Mesothelial cell of epicardium (in vitro differentiated cells): ENCODE measurements at places on chromosomes 4 and X. TPM values are rescaled to one million over a fixed set of nuclear protein-coding genes. Genes with fewer than 3 reads are reported as not detected.
A peak's percentile ranks its signal among the peaks of the same experiment; 100 is the strongest.

The KLF8 gene
- 9.6 to 9.8 TPM (median 9.7 TPM) in 3 replicates for total RNA-seq

The TCEAL7 gene
- total RNA-seq, result 16.6 to 21.4 TPM (median 20.2 TPM) in 3 replicates

The PCDH18 gene
- total RNA-seq, result 112 to 127 TPM (median 121 TPM) in 3 replicates

The SERPINA7 gene
- total RNA-seq, result not detected in 3 replicates

DNA sequence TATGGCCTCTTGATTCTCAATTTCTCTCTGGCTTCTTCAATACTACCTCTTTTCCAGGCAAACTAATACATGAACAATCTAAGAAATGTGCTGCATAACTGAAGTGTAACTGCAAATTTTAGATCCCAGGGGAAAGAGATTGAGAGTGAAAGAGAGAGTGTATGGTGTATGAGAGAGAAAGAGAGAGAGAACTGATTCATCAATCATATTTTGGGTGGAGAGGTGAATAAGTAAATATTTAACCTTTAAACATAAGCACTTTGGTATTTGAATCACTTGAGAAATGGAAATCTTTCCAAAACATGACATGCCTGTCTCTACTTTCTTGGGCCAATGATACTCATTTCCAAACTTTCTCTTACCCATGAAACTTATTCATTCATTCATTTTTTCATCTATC, 147.2 kb upstream of the DIPK2B start:
- H3K27me3 ChIP-seq, result no peaks in the 10 kb centered on the region
- H3K4me3 ChIP-seq, result no peak overlapping the region
- no peak for DNase-seq
- no peaks in the 10 kb centered on the region for H3K4me1 ChIP-seq

DNA sequence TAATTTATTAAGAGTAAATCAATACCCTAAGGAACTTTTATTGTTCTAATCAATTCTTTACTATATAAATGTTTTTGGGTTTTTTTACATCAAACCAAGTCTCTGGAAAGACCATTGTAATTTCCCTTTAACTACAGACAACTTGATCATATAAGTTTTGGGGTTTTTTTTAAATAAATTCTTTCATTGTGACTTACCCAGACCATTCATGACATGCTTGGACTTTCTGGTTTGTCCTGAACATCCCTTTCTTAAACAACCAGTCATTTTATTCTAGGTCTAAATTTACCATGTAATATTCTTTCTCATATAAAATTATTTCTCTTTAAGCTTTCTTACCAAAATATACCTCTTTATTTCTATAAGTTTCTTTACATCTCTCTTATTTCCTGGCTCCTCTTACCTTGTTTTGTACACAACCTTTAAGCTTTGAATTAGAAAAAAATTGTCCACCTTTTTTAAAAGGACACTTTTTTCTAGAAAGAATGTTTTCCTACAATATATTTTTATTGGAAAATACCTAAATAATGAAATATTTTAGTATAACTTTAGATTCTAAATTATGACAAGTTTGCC, 8.4 kb downstream of the CNGA1 start:
- H3K4me3 ChIP-seq, result no peak overlapping the region
- no peak overlapping the region for H3K27ac ChIP-seq
- no peaks in the 10 kb centered on the region for H3K27me3 ChIP-seq
- peaks cover 37% of the 10 kb centered on the region for H3K36me3 ChIP-seq

DNA sequence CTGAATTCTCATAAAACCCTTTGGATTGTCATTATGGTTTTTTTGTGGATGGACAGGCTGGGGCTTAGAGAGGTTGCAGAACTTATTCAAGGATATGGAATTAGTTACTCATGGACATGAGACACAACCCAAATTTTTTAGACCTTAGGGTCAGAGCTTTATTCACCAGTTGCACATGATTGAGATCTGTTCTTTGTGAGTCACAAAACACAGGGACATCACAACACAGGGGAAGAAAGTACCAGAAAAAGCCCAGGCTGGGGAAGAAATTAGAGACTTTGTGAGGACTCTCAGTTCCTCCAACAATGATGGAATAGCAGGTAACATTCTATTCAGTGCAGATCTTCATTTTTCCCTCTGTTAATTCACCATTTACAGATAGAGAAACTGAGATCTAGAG, 602.4 kb upstream of the CPEB2 start:
- H3K4me1 ChIP-seq, result no peaks in the 10 kb centered on the region
- DNase-seq, result no peak
- H3K36me3 ChIP-seq, result no peaks in the 10 kb centered on the region
- H3K4me3 ChIP-seq, result no peak overlapping the region
- no peak overlapping the region for H3K27ac ChIP-seq

DNA sequence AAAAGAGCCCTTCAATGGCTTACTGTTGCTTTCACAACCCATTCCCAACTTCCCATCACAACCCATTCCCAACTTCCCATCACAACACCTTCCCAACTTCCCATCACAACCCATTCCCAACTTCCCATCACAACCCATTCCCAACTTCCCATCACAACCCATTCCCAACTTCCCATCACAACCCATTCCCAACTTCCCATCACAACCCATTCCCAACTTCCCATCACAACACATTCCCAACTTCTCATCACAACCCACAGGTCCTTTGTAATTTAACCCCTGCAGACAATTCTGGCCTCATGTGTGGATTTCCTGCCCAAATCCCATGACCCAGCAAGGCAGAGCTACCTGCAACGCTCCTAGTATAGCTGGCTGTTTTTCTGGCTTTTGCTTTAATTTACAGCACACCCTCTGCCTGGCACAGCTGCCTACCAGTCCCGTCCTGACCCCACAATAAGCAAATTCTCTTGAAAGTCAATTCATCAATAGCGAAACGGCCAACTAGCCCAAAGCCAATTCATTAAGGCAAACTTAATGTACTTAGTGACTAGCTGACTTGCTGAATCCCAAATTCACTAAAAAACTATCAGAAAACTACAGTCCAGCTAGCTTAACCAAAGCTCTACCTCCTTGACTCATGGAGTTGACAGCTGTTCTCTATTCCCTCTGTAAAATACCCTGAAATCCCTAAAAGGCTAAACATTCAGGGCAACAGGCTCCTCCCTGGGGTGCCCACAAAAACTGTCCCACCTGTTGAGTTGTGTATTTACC, 75.6 kb downstream of the AFAP1 start:
- H3K4me3 ChIP-seq, result no peak overlapping the region
- H3K36me3 ChIP-seq, result peaks cover 40% of the 10 kb centered on the region
- no peak for DNase-seq
- H3K27ac ChIP-seq, result no peak overlapping the region

GRCh38 chrX:78624962-78625909, 33.9 kb downstream of the RTL3 start:
- H3K4me3 ChIP-seq, result no peak overlapping the region
- no peak overlapping the region for H3K27ac ChIP-seq
- DNase-seq, result no peak
- no peaks in the 10 kb centered on the region for H3K27me3 ChIP-seq
- no peaks in the 10 kb centered on the region for H3K36me3 ChIP-seq
- no peaks in the 10 kb centered on the region for H3K4me1 ChIP-seq

GRCh38 chr4:158865520-158866177, 96.8 kb downstream of the FNIP2 start:
- DNase-seq, result no peak
- no peaks in the 10 kb centered on the region for H3K27me3 ChIP-seq
- H3K27ac ChIP-seq, result peak overlapping the region; percentile 60
- peaks cover 6% of the 10 kb centered on the region for H3K4me1 ChIP-seq
- peaks cover 43% of the 10 kb centered on the region for H3K36me3 ChIP-seq

- peaks cover 27% of the 10 kb centered on the region for H3K4me1 ChIP-seq
- H3K27ac ChIP-seq, result peak overlapping the region; percentile 31
Observed at GRCh38 chr4:78288327-78288726, 231.2 kb downstream of the FRAS1 start.

DNA sequence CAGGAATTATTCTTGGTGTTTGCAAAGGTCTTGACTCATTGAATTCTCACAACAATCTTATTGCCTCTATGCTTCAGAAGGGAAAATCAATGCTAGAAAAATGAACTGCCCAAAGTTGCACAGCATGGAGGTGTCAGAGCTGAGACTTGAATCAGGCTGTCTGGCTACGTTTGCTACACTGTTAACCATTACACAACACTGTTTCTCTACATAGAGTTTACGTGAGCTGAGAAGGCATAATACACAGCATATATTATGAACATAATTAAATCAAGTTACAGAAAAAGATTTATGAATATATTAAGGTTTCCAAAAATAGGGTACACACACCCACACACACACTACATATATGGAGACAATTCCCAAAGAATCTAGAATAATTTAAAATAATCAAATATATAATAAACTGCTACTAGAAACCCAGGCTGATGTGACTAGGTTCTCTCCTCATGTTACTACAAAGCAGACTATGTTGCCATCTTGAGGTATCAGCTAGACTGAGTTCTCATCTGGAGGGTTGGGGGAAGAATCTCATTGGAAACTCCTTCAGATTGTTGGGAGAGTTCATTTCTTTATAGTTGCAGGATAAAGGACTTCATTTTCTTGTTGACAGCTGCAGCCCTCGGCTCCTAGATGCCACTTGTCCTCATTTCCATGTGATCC, 1270.5 kb downstream of the ARAP2 start:
- DNase-seq, result no peak
- H3K27me3 ChIP-seq, result no peaks in the 10 kb centered on the region
- no peak overlapping the region for H3K27ac ChIP-seq
- H3K4me1 ChIP-seq, result no peaks in the 10 kb centered on the region
- H3K4me3 ChIP-seq, result no peak overlapping the region

DNA sequence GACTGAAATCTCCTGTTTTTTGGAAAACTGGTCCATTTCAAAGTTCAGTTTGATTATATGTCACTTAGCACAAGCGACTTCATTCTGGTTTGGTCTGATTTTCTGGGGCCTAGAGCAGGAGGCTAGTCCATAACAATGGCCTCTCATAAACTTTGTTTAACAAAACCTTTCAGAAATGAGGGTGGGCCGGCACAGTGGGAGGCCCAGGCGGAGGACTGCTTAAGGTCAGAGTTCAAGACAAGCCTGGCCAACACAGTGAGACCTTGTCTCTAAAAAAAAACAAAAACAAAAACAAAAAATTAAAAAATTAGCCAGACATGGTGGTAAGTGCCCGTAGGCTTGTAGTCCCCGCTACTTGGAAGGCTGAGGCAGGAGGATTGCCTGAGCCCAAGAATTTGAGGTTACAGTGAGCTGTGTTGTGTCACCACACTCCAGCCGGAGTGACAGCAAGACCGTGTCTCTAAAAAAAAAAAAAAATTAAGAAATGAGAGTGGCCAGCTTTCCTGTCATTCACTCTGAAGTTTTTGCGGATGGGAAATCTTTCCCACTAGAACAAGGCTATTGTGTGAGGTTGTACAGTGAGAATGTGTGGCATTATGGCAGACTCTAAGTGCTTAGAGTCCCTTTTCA, 1.2 kb upstream of the PLAC8 start:
- H3K27me3 ChIP-seq, result no peaks in the 10 kb centered on the region
- no peaks in the 10 kb centered on the region for H3K36me3 ChIP-seq

GRCh38 chrX:110417128-110417527, 58.5 kb downstream of the RTL9 start:
- no peaks in the 10 kb centered on the region for H3K36me3 ChIP-seq
- DNase-seq, result no peak
- H3K27me3 ChIP-seq, result no peaks in the 10 kb centered on the region
- no peak overlapping the region for H3K4me3 ChIP-seq
- peaks cover 60% of the 10 kb centered on the region for H3K4me1 ChIP-seq

GRCh38 chr4:98688411-98689290, 30.2 kb upstream of the TSPAN5 start:
- no peak for DNase-seq
- no peaks in the 10 kb centered on the region for H3K36me3 ChIP-seq
- H3K4me1 ChIP-seq, result peaks cover 16% of the 10 kb centered on the region
- no peaks in the 10 kb centered on the region for H3K27me3 ChIP-seq
- H3K4me3 ChIP-seq, result no peak overlapping the region

- H3K4me1 ChIP-seq, result peaks cover 7% of the 10 kb centered on the region
- H3K36me3 ChIP-seq, result peaks cover 15% of the 10 kb centered on the region
- H3K4me3 ChIP-seq, result no peak overlapping the region
- no peak for DNase-seq
- no peak overlapping the region for H3K27ac ChIP-seq
Observed at GRCh38 chrX:24081661-24082154, 27.0 kb downstream of the EIF2S3 start.

GRCh38 chr4:14157262-14157661, 529.7 kb upstream of the BOD1L1 start:
- H3K4me1 ChIP-seq, result no peaks in the 10 kb centered on the region
- no peaks in the 10 kb centered on the region for H3K36me3 ChIP-seq
- no peak overlapping the region for H3K27ac ChIP-seq
- DNase-seq, result no peak
- peaks cover 16% of the 10 kb centered on the region for H3K27me3 ChIP-seq

- no peaks in the 10 kb centered on the region for H3K4me1 ChIP-seq
- H3K27me3 ChIP-seq, result no peaks in the 10 kb centered on the region
- no peak for DNase-seq
- no peak overlapping the region for H3K4me3 ChIP-seq
- H3K27ac ChIP-seq, result no peak overlapping the region
Observed at GRCh38 chr4:7018281-7018680, 24.9 kb upstream of the TADA2B start.

DNA sequence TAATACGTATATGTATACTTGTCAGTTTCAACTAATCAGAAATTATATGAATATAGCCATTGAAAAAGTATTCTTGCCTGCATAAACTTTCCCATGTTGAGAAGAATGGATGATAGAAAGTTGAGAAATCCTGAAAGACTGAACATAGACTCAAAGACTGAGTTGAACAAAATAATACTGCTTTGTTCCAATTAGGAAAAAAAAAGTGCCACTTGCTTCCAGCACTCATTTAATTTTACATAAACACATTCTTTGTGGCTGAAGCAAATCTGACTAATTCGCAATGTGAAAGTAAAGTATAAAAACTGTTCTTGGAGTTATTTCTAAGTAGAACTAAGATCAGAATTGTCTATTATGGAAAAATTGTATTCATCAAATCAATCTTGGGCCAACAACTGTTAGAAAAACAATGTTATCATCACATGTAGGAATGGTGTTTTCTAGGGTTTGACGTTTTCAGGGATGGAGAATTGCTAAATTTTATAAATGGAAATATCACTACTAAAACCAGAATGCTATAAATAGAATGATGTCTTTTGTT, 2334.6 kb downstream of the PCDH7 start:
- peaks cover 13% of the 10 kb centered on the region for H3K4me1 ChIP-seq
- no peak overlapping the region for H3K27ac ChIP-seq
- H3K36me3 ChIP-seq, result no peaks in the 10 kb centered on the region
- H3K4me3 ChIP-seq, result no peak overlapping the region
- DNase-seq, result no peak
